Right ventricle myocardium inferior (tissue), 1 donor: ENCODE measurements at places on chromosomes 12 and 14. TPM values are rescaled to one million over a fixed set of nuclear protein-coding genes. Genes with fewer than 3 reads are reported as not detected.

MUCL1 gene
- not detected for total RNA-seq

GRCh38 chr14:78282437-78282836 lies 112.3 kb downstream of the NRXN3 start:
- DNase-seq, result no peak

PLEKHG3 gene
- total RNA-seq, result 19.6 TPM

- no peak for DNase-seq
These were observed 11.6 kb upstream of the TESPA1 start for GRCh38 chr12:54996205-54996604.

DNA sequence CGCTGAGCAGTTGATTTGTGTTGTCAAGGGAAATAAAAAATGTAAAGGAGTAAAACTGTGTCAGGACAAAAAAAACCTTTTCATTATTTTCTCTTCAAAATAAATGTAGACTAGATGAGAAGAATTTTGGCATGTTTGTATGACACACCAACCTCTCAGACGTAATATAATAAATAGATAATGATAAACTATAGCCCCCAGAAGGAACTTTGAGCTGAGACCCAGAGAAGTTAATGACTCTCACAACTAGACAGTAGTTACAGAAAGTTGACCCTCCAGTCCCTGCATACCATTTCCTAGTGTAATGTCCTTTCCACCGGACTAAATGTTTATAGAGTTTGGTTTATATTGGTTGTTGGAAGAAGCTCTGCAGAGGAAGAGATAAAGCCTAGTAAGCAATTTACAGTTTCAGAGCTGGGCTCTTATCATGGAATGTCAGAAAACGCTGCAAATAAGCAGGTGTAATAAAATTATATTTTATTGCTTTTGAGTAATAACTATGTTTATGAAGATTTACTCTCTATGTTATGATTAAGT lies 97.3 kb downstream of the TRHDE start:
- DNase-seq, result no peak

GRCh38 chr12:4705824-4706223 lies 14.4 kb upstream of the GALNT8 start:
- no peak for DNase-seq

DNA sequence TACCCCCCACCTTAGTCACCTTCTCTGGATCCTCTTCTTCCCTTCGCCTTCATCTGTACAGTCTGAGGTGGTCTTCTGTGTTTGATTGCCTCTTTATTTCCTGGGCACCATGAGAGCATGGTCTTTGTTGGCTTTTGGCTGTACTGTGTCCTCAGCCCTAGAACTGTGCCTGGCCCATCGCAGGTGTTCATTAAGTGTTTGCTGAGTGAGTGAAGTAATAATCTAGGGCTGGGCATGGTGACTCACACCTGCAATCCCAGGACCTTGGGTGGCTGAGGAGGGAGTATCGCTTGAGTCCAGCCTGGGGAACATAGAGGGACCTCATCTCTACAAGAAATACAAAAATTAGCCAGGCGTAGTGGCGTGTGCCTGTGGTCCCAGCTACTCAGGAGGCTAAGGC lies 13.9 kb downstream of the ALDH2 start:
- no peak for DNase-seq

GRCh38 chr12:76064904-76065303 lies 19.6 kb downstream of the NAP1L1 start:
- DNase-seq, result no peak

DNA sequence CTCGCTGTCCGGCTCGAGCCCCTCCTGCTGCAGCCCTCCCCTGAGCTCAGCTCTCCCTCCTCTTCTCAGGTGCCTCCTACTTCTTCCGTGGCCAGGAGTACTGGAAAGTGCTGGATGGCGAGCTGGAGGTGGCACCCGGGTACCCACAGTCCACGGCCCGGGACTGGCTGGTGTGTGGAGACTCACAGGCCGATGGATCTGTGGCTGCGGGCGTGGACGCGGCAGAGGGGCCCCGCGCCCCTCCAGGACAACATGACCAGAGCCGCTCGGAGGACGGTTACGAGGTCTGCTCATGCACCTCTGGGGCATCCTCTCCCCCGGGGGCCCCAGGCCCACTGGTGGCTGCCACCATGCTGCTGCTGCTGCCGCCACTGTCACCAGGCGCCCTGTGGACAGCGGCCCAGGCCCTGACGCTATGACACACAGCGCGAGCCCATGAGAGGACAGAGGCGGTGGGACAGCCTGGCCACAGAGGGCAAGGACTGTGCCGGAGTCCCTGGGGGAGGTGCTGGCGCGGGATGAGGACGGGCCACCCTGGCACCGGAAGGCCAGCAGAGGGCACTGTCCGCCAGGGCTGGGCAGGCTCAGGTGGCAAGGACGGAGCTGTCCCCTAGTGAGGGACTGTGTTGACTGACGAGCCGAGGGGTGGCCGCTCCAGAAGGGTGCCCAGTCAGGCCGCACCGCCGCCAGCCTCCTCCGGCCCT lies 22.8 kb downstream of the MMP17 start:
- no peak for DNase-seq

RTL1 gene
- total RNA-seq, result not detected

CDKN1B gene
- total RNA-seq, result 38.0 TPM
